C1 segment of cervical spinal cord (tissue), 14 donors: ENCODE measurements at places on chromosomes 6 and 20.

DNA sequence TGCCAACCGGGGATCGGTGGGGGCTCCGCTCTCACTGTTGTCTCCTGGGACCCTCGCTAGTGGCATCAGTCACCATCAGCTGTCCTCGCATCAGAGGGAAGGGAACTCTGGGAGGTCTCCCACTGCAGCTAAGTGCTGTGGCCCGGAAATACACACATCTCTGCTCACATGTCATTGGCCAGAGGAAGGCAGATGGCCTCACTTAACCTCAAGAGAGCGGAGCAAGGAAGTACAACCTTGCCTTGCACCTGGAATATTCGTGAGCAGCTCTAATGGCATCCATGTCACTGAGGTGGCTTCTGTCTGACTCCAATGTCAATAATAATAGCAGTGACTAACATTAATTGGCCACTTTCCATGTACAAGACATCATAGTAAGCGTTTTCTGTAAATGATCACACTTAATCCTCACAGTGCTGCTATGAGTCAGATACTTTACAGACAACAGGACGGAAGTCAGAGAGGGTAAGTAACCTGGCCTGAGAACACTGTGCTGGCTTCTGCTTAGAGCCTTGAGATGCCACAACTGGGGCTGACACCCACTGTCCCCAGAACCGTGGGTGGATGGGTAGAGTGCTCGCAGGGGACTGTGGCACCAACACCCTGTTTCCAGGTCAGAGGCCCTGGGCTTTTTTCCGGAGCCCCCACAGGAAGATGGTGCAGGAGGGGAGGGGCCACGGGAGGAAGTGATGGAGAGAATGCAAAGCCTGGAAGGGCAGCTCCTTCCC, 6.0 kb downstream of the LHFPL5 start:
- DNase-seq, result no peak

DNA sequence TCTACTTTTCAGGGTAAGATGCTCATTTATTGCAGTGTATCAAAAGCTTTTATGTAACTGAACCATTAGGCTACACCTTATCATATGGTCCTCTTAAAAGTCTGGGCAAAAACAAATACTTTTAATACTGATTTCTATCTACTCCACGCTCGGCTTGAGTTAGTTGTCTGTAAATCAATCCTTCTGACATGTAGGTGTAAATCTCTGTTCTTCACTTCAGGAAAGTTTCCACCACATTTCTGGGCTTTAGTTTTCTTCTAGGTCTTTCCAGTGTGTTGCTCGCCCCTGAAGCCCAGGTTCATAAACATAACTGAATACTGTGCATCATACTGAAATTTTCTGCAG, 89.2 kb upstream of the RNF217 start:
- DNase-seq, result no peak

- no peak for DNase-seq
These were observed 12.7 kb downstream of the KCNS1 start for GRCh38 chr20:45088247-45088646.

DNA sequence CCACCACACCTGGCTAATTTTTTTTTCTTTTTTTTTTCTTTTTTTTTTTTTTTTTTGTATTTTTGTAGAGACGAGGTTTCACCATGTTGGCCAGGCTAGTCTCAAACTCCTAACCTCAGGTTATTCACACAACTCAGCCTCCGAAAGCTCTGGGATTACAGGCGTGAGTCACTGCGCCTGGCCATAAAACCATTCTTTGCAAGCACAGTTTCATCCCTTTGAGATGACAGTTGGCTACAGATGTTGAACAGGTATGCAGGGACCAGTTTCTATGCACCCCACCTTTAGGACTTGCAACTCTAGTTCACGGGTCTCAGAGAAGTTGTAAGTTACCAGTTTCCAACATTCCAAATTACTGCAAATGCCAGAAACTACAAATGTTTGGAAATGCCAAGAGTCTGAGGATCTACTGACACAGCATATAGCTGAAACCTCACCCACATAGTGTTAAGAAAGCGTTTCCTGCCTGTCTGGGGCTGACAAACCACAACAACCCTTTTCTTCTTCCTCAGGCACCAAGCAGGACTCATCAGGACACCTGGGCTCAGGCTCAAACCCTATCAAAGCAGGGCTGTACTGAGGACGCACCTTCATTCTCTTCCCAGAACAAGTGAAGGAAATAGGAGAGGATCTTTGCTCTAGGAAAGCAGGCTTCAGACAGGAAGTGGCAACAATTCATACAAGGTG, 22.9 kb downstream of the ARHGAP18 start:
- no peak for DNase-seq

GRCh38 chr6:22819209-22819608, 249.8 kb downstream of the HDGFL1 start:
- no peak for DNase-seq

- DNase-seq, result no peak
These were observed 244.1 kb upstream of the QKI start for GRCh38 chr6:163170294-163170883.

DNA sequence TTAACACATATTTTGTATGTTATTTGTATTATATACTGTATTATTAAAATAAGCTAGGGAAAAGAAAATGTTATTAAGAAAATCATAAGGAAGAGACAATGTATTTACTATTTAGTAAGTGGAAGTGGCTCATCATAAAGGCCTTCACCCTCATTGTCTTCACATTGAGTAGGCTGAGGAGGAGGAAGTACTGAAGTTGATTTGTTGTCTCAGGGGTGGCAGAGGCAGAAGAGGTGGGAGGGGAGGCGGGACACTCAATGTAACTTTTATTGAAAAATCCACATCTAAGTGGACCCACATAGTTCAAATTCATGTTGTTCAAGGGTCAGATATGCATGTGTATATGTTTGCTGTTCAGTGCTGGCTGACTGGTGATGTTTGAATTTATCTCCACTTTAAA, 210.2 kb upstream of the CITED2 start:
- no peak for DNase-seq

DNA sequence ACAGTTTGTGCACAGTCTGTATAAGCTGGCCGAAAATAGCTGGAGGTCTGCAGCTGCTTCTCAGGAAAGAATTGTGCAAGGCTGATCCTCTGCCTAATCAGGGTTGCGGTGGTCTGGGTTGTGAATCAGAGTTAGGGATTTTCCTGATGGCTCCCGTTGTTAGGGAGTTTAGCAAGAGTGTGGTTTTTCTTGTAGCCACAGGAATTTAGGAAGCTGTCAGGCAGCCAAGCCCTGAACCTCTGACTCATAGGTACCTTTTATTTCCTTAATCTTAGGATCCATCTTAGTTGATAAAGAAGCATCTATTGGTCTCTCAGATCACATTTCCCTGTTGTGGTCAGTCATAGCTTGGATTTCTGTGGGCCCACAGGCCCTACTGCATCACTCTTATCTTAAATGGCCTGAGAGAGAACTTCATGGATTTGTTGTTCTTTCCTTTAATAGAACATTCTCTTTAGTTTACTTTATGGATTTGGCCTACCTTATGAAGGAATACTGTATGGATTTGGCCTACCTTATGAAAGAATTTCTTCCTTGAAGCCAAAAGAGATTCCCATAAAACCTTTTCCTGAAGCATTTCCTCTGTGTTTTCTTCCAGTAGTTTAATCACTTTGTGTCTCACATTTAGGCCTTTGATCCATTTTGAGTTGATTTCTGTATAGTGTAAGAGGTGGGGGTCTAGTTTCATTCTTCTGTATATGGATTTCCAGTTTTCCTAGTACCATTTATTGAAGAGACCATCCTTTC, 10.3 kb downstream of the KIF25 start:
- no peak for DNase-seq

DNA sequence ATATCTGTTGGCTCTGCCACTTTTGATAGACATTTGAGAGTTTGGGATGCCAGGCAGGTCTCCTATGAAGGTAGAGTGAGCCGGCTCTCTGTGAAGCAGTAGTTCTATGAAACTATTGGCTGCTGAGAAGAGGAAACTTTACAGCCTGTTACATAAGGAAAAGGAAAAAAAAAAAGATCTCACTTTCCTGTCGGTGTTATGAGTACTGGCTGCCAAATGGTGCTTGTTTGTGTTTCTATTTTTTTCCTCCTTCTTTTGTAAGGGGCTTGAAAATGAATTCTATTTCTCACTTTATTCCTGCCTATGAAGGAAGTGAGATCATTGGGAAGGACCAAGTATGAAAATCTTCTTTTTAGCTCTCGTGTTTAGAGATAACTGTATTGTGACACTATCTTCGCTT, 73.1 kb upstream of the CLDN20 start:
- no peak for DNase-seq

DNA sequence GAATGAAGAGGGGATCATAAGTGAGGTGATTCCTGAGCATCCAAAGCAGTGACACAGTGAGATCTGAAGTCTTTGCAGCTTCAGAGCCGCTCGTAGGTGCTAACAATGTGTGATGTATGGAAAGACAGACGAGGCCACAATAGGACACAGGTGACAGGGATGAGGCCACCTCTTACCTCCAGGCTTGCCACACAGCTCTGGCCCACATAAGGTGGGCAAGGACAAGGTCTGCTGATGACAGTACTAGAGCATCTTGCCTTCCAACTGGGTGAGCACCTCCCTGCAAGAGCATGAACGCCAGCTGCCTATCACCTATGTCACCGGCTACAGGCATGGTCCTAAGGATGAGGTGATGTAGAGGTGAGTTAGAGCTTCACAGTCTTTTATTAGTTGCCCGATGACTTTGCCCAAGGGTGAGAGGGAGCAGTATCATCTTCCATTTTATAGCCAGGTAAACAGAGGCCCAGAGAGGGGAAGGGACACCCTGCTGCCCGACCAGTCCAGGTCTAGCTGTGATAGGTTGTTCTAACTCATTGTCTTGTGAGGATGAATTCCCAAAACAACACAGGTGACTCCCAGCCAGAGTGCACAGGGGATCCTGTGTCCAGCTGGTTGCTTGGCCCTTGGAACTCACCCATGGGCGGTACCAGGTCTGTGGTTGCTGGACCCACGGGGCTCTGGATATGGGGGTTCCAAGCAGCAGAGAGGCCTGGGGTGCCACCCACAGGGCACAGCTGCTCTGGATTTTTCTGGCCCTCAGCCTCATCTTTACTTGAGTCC, 6.2 kb upstream of the TGM6 start:
- no peak for DNase-seq

GRCh38 chr20:61725966-61726365, 339.7 kb downstream of the TAF4 start:
- no peak for DNase-seq

GRCh38 chr6:45479834-45480751, 102.4 kb upstream of the SUPT3H start:
- no peak for DNase-seq

DNA sequence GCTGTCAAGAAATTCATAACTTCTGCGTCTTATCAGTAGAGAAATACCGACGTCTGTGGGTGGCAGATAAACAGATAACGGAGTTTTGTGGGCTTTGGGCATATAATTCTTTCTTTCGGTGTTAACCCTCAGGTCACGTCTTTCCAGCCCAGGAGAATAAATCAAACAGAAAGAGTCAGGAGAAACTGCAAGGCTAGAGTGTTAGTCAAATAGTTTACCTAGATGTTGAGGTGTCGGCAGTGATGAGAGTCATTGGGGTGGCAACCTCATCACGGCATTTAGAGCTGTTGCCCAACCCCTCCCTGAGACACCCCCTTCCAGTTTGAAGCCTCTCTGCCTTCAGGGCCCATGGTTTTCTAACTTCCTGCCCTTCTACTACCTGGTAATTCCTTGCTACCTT, 49.5 kb downstream of the ADTRP start:
- no peak for DNase-seq

- no peak for DNase-seq
These were observed 122.4 kb downstream of the NFATC2 start for GRCh38 chr20:51420111-51420510.

- DNase-seq, result no peak
These were observed 100.5 kb downstream of the CDH4 start for GRCh38 chr20:61352346-61353260.

DNA sequence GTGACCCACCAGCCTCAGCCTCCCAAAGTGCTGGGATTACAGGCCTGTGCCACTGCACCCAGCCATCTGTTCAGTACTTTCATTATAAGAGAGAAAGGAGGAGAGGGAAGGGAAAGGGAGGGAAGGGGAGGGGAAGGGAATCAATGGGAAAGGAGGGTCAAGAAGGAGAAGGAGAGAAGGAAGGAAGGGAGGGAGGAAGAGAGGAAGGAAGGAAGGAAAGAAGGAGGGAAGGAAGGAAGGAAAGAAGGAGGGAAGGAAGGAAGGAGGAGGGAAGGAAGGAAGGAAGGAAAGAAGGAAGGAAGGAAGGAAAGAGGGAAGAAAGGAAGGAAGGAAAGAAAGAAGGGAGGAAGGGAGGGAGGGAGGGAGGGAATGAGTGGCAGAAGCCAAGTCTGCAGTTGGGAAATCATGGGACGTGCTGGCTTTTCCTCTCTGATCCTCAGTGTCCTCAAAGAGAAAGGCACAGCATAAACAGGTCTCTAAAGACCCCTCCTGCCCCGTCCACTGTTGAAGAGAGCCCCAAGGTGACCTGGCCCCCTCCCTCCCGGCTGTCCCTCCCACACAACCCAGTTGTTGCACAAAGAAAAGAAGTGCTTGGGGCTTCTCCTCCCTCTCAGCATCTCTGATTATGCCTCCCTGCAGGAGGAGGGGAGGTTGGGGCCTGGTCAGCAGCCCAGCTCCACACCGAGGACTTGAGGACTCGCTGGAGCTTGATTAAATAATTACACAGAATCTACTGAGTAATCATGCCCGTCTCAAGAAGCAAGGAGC, 69.1 kb upstream of the TOP1 start:
- no peak for DNase-seq

GRCh38 chr20:61417221-61417941, 165.3 kb downstream of the CDH4 start:
- no peak for DNase-seq

GRCh38 chr6:170174124-170174770, 116.6 kb downstream of the DLL1 start:
- no peak for DNase-seq

- DNase-seq, result no peak
These were observed at the start of gene ADGRF5 for GRCh38 chr6:46921731-46922130. ADGRF5 (minus strand) TSS chr6:46921938; CDS start chr6:46906762, 15,176 bp downstream.

GRCh38 chr6:92047860-92048259, 1371.5 kb downstream of the EPHA7 start:
- no peak for DNase-seq

- no peak for DNase-seq
These were observed 177.8 kb downstream of the CDKAL1 start for GRCh38 chr6:20712011-20712410.

GRCh38 chr20:24773168-24773567, 175.9 kb upstream of the CST7 start:
- no peak for DNase-seq
